ENCODE measurements at places on chromosomes 2 and 18.

DNA sequence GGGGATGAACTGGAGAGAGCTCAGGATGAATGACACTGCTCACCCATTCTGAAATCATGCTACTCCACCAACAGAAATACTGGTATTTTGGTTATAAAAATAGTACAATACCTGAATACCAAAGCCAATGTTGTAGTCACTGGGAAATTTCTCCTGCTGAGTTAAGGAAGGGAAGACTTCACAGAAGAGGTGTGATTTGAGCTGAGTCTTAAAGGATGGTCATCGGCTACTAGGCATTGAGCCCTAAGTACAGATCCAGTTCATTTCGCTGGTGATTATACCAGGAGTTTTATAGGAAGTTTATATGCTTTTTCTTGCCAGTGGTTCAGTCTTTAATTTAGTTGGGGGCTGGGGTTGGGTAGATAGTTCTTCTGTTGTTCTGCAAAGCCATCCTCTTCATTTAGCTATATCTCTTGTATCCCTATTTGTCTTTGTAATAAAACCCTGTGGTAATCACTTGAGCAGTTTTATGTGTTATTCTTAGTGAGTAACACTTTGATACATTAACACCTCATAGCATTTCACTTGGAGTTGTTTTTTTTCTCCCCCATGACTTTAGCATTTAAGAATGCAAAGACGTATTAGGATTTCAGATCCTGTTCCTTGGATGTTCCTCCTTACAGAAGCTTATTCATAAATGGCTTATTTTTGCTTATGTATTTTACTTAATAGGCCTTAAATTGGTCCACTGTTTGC lies 239.9 kb upstream of the FOSL2 start:
- DNase-seq: no peak

DNA sequence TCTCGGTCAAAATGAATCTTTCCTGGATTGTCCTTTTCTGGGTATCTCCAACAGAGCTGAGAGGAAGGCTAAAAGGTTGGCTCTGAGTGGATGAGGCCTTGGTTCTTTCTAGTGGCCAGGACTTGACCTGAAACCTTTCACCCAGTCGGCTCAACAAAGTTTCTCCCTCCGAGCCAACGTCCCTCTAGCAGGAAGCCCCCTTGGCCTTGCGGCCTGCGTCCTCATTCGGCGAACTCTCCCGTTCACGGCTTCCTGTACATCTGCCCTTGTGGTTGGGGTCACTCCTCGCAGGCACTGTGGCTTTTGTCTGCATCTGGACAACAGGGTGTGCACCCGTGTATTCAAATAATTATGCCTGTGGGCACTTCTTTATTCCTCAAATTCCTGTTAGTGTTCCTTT lies 9.4 kb upstream of the SIX3 start:
- no peak for DNase-seq

DNA sequence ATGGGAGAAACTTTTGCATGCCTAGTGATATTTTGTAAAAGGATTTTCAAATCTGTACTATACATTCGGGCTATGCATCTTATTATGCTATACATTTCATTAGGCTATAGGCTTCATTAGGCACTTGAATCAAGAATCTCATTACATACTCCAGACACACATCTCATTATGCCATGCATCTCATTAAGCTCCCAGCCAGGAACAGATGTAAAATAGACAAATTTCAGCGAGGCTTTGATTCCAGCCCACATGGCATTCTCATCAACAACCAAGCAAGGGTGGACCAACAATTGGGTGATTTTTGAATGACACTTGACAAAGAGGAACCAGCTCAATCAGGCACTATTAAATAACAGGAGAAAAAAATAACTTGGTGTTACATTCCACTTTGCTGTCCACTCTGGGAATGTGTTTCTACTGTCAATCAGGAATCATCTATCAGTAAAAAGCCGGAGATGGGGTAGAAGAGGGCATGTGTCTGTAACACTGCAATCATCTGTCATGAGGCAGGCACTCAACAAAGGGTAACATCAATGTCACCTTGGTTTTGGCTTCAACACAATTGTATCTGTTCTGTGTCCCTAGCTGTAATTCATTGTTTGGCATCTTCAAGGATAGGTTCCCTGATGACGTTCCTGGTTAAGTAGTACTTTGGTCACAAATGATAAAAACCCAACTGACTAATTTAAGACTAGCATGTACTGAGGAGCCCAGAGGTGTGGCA lies 498.6 kb downstream of the EPHA4 start:
- DNase-seq: no peak

DNA sequence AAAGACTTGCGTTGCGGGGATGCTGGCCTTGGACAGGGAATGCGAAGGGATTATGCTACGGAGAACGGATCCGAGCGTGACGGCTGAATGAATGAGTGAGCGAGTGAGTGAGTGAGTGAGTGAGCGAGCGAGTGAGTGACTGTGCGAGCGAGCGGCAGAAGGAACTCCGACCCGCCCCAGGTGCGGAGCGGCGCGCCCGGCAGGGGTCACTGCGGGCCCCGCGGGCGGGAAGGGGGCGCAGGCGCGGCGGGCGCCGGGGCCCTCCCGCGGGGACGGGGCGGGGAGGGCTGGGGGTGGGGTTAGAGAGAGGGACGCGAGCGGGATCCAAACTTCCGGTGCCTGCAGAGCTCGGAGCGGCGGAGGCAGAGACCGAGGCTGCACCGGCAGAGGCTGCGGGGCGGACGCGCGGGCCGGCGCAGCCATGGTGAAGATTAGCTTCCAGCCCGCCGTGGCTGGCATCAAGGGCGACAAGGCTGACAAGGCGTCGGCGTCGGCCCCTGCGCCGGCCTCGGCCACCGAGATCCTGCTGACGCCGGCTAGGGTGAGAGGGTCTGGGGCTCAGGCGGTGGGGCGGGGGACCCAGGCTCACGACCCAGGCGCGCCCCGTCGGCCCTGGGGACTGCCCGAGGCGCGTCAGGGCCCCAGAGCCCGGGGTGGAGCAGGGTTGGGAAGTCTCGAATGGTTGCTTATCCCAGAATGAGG lies at the start of gene ITM2C:
Gene ITM2C, plus strand, starts transcription at position 338 of the 702 bp plus-strand sequence. Its CDS starts 84 bp downstream, at position 422.
- peak; percentile 73 for DNase-seq

- DNase-seq: no peak
Measured at GRCh38 chr18:55384551-55385275, 203.3 kb downstream of the TCF4 start.

DNA sequence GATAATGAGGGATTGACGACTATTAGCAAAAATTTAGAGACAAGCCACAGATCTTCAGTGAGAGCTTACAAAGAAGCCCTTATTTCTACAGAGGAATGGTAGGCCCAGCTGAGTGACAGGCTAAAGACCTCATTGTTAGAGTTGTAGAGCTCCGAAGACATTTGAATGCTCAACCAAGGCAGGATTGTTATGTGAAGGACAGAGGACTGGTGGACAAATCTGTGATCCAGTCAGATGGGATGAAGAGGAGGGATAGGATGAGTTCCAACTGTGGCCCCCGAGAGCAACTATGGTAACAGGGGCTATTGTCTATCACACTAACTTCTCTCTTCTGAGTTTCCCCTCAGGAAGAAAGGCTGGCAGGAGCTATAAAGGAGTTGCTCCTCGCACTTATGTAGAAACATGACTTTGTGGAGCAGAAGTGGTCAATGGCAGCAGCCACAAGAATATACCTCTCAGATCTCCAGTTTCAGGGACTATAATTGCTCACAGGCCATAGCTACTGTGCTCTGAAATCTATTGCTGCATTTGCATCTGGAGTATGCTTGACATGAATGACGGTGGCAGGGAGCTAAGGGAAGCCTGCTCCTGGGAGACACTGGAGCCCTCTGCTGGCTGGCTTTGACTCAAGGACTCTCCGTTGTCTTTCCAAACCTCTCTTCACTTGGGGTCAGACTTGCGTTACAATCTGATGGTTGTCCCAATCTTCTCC lies 50.3 kb upstream of the GREB1L start:
- peak; percentile 50 for DNase-seq

- DNase-seq: no peak
Measured at GRCh38 chr2:64213532-64214275, 69.5 kb upstream of the PELI1 start.

GRCh38 chr2:44358503-44358902 lies 2.8 kb downstream of the PREPL start:
- no peak for DNase-seq

DNA sequence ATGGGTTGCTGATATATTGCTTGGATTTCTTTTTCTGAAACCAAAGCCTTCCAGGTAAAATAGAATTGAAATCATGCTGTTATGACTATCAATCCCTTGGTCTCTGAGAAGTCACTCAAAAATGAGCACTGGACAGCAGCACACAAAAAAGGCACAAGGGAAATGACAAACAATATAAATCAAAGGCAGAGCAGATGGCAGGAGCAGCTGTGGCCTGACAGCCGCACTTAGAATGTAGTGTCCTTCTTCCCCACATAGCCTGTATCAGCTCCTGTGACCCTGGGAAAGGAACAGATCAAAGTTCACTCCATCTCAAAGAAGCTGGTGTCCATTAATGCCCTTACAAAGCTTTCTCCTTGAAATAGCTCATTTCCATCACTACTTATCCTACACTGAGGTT lies 326.7 kb downstream of the SUCLG1 start:
- no peak for DNase-seq
